Regular cardiac myocyte (primary cell): ENCODE measurements at places on chromosomes 2 and 18. TPM values are rescaled to one million over a fixed set of nuclear protein-coding genes. Genes with fewer than 3 reads are reported as not detected.

The PSTPIP2 gene
- 7.3 and 10.0 TPM in 2 replicates for total RNA-seq

The DUSP2 gene
- 2.3 and 2.9 TPM in 2 replicates for total RNA-seq

The IL1F10 gene
- not detected in 2 replicates for total RNA-seq

The GCKR gene
- 1.1 and 1.9 TPM in 2 replicates for total RNA-seq

The PDCD1 gene
- total RNA-seq, result not detected in 2 replicates

The MREG gene
- total RNA-seq, result 2.1 and 4.5 TPM in 2 replicates

The TMEM17 gene
- total RNA-seq, result 1.5 and 1.7 TPM in 2 replicates

The PAX8 gene
- 0.38 and 1.1 TPM in 2 replicates for total RNA-seq

The TMEM163 gene
- not detected in 2 replicates for total RNA-seq

The AQP12A gene
- total RNA-seq, result not detected in 2 replicates

The CD8B gene
- not detected in 2 replicates for total RNA-seq
